ENCODE measurements at places on chromosomes 1 and 21.

DNA sequence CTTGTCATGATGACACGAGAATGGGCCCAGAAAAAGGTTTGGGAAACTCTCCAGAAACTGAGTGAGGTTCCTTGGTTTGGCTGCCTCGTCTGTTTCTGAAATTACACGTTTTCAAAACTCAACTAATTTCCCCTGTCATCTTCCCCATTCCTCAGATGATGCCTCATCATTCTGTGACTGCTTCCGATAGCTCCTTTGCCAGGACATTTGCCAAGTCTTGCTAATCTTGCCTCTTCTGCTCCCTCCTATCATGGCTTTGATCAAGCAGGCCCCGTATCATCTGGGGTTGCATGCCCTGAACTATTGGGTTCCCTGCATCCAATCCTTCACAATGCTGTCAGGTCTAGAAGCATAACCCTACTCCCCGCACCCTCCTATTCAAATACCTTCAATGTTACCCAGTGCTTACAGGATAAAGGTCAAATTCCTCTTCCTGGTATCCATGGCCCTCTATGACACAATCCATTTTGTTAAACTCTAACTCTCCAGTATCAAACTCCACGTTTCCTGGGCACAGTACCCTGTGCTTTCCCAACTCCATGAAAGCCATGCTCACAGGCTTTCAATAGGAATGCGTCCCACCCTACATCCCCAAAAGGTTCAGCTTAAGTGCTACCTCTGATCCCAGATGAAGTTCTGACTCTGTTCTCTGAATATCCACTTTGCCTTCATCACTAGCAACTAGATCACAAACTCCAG lies 22.2 kb upstream of the TMEM200B start:
- DNase-seq: peak; percentile 72

GRCh38 chr1:58905628-58906221 lies 121.9 kb upstream of the JUN start:
- no peak for DNase-seq

GRCh38 chr1:217627431-217627830 lies 3.5 kb downstream of the GPATCH2 start:
- DNase-seq: no peak

DNA sequence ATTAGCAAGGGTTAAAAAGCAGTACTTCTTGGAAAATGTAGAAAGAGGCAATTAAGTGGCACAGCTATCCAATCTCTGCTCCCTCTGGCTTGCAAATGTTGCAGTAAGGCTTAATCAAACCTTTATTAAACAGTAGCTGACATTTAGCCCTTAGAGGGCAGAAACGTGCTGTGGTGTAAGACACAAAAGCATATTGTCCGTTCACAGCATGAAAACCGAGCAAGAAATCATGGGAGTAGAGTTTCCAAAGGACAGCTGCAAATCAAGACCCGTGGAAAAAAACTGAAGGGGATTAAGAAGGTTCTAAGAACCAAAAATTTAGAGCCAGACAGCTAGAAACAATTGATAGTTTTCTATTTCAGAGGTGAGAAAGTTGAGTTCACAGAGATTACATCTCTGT lies 13.1 kb downstream of the ZP4 start:
- no peak for DNase-seq

DNA sequence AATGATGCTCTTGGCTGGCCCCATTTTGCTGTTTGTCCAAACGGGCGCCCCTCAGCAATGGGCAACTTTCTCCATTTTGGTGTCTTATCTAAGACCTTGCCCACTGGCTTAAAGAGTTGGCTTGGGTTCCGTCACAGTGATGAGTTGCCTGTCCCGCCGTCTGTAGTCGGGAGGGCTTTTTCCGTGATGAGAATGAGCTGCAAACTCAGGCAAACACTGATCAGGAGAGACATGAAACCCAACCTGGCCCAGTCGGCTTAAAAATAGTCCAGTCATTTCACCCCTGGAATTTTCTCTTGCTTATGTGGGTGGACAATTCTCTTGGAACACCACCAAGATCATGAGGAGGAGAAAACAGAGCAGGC lies 79.3 kb downstream of the ST6GALNAC3 start:
- DNase-seq: no peak

DNA sequence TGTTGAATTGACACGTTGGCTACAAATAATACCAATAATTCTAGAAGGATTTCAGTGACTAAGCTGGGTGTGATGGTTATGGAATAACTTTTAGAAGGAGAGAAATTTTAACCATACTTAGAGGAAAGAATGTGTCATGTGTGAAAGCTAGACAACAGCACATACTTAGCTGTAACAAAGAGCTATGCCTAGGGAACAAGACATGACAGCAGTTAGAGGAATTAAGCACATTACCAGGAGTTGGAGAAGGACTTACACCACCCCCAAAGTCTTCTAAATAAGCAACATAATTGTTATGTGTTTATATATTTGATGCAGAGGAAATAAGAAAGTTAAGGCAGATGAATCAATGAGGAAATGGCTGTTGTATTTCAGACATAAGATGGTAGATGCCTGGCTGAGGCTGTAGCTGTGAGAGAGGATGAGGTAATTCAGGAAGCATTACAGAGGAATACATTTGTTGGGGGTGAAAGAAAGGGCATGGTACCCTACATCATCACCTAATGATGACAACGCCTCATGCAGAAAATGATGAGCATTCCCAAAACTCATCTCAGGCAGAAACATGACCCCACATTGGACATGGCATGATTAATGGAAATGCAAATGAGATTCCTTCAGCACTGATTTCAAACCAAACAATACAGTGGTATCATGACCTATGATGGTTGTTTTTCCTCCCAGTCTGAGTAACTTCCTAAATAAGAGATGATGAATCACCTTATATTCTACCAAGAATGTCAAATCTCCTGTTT lies 211.5 kb downstream of the LHX8 start:
- no peak for DNase-seq

DNA sequence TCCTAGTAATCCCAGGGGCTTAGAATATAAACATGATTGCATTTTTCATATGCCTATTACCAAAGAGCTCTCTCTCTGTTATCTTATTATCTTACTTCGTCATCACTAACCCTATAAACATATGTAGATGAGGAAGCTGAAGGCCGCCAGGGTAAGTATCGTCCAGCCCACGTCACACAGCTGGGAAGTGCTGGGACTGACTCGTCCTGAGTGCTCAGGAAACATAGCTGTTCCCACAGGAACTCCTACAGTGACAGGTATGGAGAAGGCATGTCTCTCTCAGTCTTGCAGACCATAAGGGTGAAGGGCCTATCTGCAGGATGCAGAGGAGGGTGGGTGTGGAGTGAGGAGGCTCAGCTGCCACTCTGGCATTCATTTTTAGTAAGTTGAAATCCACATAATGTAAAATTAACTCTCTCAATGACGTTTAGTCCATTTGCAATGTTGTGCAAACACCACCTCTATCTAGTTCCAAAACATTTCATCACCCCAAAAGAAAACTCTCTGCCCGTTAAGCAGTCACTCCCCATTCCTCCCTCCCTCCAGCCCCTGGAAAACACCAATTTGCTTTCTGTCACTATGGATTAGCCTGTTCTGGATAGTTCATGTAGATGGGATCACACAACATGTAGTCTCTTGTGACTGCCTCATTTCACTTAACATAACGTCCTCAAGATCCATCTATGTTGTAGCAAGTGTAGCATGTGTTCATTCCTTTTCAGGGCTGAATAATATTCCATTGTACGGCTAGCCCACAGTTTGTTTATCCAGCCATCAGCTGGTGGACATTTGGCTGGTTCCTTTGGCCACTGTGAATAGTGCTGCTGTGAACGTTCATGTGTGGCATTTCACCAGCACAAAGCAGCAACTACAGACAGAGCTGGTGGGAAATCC lies 68.3 kb downstream of the TCP10L start:
- peak; percentile 71 for DNase-seq

GRCh38 chr1:53449021-53449420 lies 10.2 kb upstream of the DMRTB1 start:
- DNase-seq: no peak

DNA sequence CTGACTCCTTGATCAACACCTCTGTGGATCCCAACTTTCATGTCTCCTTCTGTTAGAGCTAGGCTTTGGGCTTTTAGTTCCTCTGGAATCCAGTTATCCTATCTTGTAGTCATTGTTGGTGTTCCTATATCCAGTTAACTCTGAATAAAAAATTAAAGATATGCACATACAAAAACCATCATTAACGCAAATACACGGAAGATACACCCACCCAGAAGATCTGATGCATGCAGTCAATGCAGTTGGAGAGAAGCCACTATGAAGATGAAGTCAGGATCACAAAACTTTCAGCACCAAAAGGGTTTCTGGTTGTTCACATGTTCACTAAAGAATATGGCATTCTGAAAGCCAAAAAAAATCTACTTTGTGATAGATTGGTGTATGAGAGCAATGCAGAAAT lies 123.6 kb upstream of the LHX8 start:
- DNase-seq: no peak

GRCh38 chr21:26389971-26390641 lies 183.0 kb downstream of the CYYR1 start:
- no peak for DNase-seq

- no peak for DNase-seq
These were observed 8.5 kb downstream of the SLC26A9 start for GRCh38 chr1:205934788-205935187.

DNA sequence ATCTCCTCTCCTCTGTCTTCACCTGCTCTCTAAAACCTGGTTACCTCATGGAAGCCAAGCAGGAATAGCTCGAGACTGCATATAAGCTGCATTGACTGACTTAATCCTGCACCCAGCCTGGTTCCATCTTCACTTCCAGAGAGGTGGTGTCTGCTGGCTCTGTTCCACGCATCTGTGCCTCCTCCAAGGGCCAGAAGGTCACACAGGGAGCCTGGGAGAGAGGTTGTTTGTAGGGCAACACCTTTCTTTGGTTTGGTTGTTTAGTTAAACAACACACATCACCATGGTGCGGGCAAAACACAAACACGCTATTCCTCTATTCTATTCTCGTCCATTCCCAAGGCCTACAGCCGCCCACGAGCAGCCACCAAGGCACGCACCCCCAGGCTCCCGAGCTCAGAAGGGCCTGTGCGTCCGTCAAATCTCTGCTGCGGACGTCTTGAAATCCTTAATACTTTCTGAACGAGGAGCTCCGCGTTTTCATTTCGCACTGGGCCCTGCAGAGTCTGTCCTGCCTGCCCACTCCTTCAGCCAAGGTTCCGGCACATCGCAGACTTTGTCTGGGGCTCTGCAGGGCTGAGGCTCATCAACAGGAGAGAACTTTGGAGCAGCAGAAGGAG lies 116.2 kb downstream of the RIPK4 start:
- no peak for DNase-seq

GRCh38 chr1:52567943-52568342 lies 15.1 kb upstream of the TUT4 start:
- DNase-seq: no peak

GRCh38 chr1:167262836-167263235 lies 42.1 kb downstream of the POU2F1 start:
- DNase-seq: no peak

- DNase-seq: peak; percentile 14
These were observed 80.3 kb upstream of the ARTN start for GRCh38 chr1:43853161-43853921.

DNA sequence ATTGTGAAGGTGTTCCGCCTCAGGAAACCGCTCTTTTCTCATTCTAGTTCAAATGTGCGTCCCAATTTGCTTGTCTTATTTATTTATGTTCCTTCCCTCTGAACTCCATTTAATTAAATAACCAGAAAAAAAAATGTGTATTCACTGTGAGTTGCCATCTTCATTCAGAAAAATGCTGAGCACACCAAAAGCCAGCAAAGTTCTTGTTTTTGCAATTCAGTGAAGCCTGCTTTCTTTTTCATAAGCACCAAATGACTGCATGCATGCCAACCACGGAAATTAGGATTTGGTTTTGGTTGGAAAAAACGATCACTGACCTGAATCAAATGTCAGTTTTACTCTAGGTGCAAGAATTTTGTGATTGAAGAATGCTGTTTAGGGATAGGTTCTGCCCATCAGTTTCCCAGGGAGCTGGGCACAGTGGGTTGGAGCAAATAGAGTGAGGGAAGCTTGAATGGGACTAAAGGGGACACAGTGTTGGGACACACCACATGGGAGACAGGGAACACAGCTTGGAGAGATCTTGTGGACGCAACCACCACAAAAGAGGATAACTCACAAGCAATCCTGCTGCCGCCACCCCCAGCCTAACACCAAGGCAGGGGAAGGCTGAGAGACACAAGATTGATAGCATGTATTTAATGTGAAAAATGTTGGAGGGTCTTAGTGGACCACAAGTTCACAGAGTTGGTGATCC lies 183.4 kb upstream of the GALNT2 start:
- no peak for DNase-seq

GRCh38 chr1:41342774-41343355 lies 18.4 kb upstream of the FOXO6 start:
- no peak for DNase-seq

DNA sequence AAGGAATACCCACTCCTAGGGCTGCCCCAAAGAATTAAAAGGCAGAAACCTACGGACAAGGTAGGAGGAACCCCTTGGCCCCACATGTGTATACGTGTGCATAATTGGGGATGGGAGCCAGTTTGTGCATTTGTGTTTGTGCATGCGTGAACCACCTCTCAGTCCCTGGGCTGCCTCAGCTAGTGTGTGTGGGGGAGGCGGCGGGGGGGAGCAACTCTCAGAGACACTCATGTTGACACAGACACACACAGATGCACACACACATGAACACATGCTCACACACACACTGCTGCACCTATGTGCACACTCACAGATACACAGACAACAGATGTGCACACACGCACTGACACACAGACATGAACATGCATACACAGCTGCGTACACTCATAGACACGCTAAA lies 5.1 kb downstream of the LDLRAD1 start:
- DNase-seq: no peak

GRCh38 chr1:192170196-192170984 lies 12.1 kb downstream of the RGS18 start:
- DNase-seq: no peak

- DNase-seq: no peak
These were observed 49.8 kb downstream of the LDLRAD2 start for GRCh38 chr1:21861602-21862429.

- DNase-seq: peak; percentile 68
These were observed 99.2 kb downstream of the CTH start for GRCh38 chr1:70509996-70510876.

DNA sequence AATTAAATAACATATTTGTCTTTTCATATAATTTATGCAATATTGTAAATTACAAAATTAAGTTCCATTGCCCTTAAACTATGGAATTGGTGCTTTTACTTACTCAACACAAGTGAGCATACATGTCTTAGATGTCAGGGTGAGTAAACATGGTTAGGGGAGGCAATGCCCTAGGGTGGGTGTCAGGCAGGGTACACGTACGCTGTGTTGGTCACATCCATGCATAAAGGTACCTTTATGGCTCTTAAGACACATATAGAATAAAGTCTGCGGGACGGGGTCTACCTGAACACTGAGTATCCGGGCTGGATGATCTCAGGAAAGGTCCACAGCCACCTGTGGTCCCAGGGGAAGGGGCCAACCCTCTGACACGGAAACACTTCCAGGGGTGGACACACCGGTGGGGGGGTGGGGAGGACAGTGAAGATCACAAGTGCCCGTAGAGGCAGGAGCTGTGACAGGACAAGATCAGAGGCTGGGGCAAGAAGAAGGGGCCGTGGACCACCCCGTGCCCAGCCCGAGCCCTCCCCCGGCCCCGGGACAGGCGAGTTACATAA lies 720 bp downstream of the LIN9 start:
- peak; percentile 25 for DNase-seq

Measured in hematopoietic multipotent progenitor cell treated with erythropoietin and hydrocortisone succinate and interleukin-3 and kit ligand, for 15 days (in vitro differentiated cells).